ENCODE measurements at places on chromosomes 3 and 15.

- no peak for DNase-seq
Observed at GRCh38 chr15:80991421-80991820, 1.8 kb upstream of the MESD start.

- no peak for DNase-seq
Observed at GRCh38 chr3:21750831-21751391, at the start of gene ZNF385D. Gene ZNF385D (minus strand): TSS chr3:21751210. CDS start chr3:21750916, 294 bp downstream.

DNA sequence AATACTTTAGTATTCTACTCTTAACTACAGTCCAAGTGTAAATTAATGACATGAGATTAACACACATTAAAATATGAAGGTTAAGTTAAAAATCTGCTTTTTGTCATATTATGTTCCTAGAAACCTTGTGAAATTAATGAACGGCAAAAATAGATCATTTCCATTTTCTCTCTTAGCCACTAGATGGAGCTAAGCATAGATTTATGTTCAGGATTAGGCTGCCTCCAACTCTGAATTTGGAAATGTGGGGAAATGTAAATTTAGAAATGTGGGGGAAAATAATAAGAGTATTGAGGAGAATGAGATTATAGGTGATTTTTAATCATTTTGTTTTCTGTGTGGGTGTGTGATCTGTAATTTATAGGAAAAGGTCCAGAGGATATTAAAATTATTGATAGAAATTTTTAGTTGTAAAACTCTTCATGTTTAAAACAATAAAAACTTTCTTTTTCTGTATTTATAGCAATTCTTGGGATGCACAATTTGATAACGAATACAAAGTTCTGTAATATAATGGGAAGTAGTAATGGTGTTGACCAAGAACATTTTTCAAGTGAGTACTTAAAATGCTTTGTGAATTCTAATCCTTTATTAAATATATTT is 59.2 kb downstream of the TMOD3 start:
- no peak for DNase-seq

DNA sequence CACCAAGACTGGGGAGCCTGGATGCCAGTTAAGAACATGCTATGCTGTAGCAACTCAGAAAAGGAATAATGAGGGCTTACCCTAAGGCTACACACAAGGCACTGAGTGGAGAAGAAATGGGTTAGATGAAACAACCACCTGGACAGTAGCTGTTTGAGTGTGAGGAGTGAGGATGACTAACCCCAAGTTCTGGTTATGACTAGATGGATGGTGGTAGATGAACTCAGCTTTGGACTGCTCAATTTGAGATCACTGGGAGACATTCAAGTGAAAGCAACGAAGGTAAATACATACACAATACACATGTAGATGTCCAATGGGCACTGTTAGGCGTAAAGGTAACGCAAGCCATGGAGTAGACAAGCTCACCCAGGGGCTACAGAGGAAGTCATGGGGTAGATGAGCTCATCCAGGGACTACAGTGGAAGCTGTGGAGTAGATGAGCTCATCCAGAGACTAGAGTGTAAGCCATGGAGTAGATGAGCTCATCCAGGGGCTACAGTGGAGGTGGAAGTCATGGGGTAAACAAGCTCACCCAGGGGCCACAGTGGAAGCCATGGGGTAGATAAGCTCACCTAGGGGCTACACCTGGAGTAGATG is 98.3 kb downstream of the ANO10 start:
- DNase-seq, result no peak

All from activated gamma-delta T cell (primary cell).